ENCODE measurements at places on chromosomes 7 and 10. TPM values are rescaled to one million over a fixed set of nuclear protein-coding genes. Genes with fewer than 3 reads are reported as not detected.

- DNase-seq = no peak
These were observed 105.1 kb downstream of the PIP4K2A start for GRCh38 chr10:22609251-22609650.

GRCh38 chr10:102565793-102566192 lies 62.0 kb downstream of the SUFU start:
- DNase-seq = no peak

GRCh38 chr7:77819021-77819420 lies 20.4 kb downstream of the PHTF2 start:
- DNase-seq = no peak

DNA sequence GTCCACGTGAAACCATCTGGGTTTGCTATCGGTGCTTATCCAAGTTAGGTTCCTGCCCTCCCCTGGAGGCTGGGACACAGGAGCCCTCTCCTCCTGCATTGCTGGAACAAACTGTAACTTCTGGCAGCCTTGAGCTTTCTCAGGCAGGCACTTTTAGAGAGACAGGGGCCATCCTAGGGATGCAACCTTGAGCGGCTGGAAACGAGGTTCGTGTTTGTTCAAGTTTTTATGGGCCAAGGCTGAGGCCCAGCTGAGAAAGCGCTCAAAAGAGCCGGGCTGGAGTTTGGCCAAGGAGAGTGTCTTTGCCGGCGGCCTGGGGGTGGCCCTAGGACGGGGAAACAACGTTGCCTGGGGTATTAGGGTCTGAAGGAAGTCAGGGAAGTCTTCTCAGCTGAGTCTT lies 5.5 kb upstream of the MMD2 start:
- no peak for DNase-seq

DNA sequence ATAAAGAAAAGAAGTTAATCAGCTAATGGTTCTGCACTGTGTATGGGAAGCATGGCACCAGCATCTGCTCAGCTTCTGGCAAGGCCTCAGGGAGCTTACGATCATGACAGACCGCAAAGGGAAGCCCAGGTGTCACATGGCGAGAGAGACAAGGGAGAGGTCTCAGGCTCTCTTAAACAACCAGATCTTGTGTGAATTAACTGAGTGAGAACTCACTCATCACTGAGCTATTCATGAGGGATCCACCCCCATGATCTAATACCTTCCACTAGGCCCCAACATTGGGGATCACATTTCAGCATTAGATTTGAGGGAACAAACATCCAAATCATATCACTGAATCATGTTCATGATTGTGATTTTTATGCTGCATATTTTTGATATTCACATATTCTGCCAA lies 5.8 kb downstream of the USP54 start:
- no peak for DNase-seq

DNA sequence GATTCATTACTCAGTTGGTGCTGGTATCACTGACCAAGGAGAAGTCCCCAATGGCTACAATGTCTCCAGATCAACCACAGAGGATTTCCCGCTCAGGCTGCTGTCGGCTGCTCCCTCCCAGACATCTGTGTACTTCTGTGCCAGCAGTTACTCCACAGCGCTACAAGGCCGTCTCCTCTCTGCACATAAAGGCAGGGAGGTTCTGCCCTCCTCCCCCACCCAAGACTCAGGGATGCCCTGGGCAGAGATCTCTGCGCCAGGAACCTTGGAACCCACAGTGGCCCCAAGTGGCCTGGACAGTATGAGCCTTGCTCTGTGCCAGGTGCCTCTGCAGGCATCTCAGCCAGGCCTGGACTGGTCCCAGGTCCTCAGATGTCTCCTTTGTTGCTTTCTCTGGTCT lies 193.4 kb upstream of the PRSS58 start:
- DNase-seq = no peak

DNA sequence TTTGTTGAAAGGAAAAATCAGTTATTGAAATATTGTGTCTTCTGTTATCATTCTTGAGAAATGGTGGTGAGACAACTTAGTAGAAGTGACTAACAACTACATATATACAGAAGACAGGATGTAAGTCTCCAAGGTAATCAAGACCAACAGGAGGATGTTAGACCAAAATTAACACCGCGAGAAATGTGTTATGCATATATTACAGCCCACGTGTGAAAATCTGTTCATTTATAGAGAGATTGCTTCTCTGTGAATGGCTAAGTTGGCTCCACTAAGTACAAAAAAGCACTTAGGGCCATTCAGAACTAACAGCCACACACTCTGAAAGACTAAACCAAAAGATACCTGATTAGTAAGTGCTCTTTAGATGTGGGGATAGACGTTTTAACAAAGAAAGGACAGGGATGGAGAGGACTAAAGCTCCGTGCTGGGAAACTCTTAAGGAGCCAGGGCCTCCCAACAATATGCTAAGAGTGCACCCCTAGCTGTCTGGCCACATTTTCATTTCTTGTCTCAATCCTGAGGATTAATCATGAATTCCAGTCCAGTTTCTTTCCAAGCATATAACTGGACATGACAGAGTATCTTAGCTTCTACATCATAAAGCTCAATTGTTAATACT lies 26.5 kb downstream of the HDAC9 start:
- DNase-seq = no peak

DNA sequence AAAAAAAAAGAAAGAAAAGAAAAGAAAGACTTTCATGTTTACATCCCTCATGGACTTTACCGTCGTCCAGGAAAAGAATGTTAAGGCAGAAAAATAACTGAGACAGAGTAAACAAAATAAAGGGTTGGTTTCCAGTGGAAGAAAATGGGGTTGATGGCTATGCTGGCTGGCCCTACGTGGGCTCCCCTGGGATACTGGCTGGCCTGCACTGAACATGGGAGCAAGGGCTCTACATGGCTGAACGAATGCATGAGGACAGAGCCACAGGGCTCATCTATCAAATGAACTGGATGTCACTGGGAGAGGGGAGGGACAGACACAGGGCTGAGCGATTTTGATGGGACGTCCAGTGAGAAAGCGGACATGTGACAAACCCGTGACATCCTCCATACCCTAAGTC lies 2.5 kb upstream of the UCMA start:
- DNase-seq = no peak

- no peak for DNase-seq
These were observed 45.1 kb downstream of the ZNF248 start for GRCh38 chr10:37812290-37812689.

GRCh38 chr10:15242261-15242840 lies 73.9 kb upstream of the NMT2 start:
- no peak for DNase-seq

- no peak for DNase-seq
These were observed 12.3 kb downstream of the CFAP46 start for GRCh38 chr10:132929953-132930548.

GRCh38 chr10:30591249-30591670 lies 38.3 kb downstream of the LYZL2 start:
- no peak for DNase-seq

DNA sequence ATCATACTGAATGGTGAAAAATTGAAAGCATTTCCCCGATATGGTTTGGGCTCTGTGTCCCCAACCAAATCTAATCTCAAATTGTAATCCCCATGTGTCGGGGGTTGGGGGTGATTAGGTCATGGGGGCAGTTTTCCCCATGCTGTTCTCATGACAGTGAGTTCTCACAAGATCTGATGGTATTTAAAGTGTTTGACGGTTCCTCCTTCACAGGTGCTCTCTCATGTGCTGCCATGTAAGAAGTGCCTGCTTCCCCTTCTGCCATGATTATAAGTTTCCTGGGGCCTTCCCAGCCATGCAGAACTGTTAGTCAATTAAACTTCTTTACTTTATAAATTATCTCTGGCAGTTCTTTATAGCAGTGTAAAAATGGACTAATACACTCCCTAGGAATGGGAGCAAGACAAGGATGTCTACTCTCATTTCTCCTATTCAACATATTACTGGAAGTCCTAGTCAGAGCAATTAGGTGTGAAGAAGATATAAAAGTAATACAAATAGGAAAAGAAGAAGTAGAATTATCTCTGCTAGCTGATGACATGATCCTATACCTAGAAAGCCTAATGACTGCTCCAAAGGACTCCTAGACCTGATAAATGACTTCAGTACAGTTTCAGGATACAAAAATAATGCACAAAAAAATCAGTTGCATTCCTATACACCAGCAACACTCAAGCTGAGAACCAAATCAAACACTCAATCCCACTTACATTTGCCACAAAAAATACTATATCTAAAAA lies 260.6 kb downstream of the RNLS start:
- DNase-seq = no peak

- no peak for DNase-seq
These were observed 31.4 kb downstream of the ARMC3 start for GRCh38 chr10:22959292-22959691.

DNA sequence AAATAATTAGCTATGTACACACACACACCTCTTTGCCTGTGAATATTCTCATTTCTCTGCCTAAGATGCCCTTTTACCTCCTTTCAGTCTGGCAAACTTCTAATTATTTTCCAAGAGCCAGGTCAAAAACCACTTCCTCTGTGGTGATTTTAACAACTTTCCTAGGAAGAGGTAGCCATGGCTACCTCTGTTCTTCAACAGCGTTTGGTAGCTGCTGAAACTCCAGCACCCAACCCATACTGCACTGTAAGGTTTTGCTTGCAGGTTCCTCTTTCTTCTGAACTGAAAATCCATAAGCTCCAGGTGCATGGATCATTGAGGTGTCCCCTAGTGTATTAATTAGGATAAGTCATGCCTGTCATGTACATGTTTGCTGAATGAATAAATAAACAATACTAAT lies 25.6 kb downstream of the NRCAM start:
- no peak for DNase-seq

DNA sequence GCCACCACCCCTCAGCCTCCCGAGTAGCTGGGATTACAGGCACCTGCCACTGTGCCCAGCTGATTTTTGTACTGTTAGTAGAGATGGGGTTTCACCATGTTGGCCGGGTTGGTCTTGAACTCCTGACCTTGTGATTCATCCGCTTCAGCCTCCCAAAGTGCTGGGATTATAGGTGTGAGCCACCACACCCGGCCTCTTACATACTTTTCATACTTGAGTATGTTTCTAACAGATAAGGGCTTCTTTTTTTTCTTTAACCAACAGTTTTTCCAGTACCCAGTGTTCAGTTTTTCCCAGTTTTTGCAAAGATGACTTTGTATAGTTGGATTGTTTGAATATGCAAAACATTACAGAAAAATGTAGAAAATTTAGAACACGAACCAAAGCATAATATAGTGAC lies 7.7 kb downstream of the EIF4H start:
- DNase-seq = no peak

UPP1 gene
- total RNA-seq = 30.4 TPM

MDH2 gene
- 87.9 TPM for total RNA-seq

VWDE gene
- total RNA-seq = 0.21 TPM

MYPN gene
- total RNA-seq = 0.10 TPM

NRP1 gene
- total RNA-seq = 111 TPM
